ENCODE measurements at places on chromosomes 12 and 14. TPM values are rescaled to one million over a fixed set of nuclear protein-coding genes. Genes with fewer than 3 reads are reported as not detected.

DNA sequence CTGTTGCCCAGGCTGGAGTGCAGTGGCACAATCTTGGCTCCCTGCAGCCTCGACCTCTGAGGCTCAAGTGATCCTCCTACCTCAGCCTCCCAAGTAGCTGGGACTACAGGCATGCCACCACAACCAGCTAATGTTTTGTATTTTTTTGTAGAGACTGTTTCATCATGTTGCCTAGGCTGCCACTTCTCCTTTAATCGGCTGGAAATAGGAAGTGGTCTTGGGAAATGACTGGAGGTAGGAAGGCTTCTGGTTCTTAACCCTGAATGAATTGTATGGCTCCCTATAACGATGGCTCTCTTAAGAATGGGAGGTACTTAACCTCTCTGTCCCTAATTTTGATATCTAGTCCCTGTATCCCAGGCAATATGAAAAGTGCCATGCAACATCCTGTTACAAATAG lies 113.9 kb upstream of the USP15 start:
- no peak for DNase-seq

GRCh38 chr14:99677231-99678140 lies 6.6 kb upstream of the CYP46A1 start:
- no peak for DNase-seq

DNA sequence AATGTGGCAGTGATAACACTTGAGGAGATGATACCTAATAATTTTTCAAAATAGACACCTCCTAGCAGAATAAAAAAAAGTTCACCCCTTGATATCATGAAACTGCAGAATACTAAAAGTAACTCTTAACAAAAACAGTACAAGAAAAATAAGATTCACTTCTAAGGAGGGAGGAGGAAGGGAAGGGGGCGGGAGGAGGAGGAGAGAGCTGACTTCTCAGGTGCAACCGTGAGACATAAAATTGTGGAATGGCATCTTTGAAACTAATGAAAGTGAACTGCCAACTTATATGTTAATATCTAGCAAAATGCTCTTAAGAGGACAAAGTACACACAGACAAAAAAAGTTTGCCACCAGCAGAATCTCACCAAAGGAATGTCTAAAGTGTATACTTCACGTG lies 115.8 kb downstream of the SCFD1 start:
- DNase-seq = no peak

DNA sequence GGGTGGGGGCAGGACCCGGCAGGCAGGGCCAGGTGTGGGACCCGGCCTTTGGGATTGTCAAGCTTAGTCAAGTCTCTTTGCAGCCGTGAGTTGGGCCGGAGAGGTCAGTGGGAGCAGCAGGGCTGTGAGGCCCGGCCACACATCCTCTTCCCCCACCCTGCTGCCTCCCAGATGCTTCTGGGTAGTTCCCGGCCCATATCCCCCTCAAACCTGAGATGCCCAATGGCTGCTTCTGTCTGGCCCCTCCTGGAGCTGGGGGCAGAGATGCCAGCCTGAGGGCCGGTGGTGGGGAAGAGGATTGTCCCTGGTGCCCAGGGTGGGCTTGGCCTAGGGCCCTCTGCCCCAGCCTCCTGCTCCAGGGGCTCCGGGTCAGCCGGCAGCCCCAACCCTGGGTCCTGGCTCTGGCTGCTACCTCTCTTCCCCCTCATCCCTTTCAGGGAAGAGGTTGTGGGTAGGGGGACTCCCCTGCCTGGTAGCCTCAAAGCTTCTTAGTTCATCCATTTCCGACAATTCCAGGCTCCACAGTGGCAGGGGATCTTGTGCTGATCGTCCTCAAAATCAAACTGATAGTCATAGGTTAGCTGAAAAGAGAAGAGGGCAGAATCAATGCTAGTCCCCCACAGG lies 2.8 kb upstream of the PRKAG1 start:
- DNase-seq = no peak

DNA sequence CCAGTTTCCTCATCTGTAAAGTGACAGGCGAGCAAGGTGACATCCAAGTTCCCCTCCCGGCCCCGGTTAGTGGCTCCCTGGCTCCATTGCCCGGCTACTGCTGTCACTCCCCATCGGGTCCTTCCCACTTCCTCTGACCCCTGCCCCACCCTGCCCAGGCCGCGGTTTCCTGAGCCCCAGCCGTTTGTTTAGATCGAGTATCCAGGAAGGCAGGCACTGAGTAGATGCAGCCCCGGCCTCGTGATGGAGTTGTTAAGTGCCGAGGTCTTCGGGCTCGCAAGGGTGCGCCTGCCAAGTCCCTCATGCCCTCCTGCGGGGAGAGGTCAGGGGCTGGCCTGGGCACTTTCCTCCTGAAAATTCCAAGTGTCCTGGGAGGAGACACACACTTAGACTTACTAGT lies 55.4 kb downstream of the TEAD4 start:
- no peak for DNase-seq

DNA sequence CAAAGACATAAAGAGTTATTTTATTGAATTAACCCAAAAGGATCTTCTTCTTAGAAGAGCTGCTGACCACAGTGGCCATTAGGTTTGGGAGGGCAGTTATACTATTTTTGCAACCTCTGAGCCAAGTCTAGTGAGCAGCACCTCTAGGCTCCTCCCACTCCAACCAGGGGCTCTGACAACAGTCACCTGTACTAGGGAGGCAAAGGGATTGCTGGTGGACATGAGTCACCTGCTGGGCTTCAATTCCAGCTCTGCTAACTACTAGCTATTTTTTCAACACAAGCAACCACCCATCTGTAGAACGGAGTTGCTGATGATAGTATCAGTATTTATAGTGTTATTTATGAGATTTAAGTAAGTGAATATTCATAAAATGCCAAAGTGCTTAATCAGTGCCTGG lies 166.0 kb downstream of the KLHL28 start:
- no peak for DNase-seq

DNA sequence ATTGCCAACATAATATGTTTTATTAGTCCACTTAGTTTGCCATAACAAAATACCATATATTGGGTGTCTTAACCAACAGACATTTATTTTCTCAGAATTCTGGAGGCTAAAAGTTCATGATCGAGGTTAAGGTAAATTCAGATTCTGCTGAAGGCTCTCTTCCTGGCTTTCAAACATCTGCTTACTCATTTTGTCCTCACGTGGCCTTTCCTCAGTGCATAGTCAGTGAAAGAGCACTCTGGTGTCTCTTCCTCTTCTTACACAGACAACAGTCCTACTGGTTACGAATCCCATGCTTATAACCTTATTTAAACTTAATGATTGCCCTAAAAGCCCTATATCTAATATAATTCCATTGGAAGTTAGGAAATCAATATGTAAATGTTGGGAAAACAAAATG lies 479.7 kb downstream of the FSCB start:
- no peak for DNase-seq

GRCh38 chr12:66627270-66627987 lies 51.4 kb downstream of the GRIP1 start:
- DNase-seq = no peak

GRCh38 chr14:75342762-75343599 lies 64.4 kb downstream of the FOS start:
- no peak for DNase-seq

- no peak for DNase-seq
Observed at GRCh38 chr12:57726151-57726883, 12.2 kb downstream of the AGAP2 start.

DNA sequence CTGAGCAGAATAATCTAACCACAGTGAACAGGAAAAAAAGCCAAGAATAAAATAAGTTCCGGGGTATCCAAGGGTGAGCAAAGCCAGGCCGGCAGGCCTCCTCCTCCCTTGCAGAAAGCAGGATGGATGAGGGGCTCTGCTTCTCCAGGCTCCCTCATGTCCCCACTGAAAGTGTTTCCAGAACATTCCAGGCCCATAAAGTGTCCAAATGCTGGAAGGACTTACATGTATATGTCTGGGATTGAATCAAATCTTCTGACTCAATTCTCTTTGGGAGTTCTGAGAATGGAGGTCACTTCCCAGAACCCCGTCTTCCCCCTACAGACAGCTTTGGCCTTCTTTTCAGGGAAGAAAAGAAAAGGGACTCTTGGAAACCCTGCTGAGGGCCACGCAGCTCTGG lies 25.0 kb upstream of the BDKRB1 start:
- peak; percentile 49 for DNase-seq

DNA sequence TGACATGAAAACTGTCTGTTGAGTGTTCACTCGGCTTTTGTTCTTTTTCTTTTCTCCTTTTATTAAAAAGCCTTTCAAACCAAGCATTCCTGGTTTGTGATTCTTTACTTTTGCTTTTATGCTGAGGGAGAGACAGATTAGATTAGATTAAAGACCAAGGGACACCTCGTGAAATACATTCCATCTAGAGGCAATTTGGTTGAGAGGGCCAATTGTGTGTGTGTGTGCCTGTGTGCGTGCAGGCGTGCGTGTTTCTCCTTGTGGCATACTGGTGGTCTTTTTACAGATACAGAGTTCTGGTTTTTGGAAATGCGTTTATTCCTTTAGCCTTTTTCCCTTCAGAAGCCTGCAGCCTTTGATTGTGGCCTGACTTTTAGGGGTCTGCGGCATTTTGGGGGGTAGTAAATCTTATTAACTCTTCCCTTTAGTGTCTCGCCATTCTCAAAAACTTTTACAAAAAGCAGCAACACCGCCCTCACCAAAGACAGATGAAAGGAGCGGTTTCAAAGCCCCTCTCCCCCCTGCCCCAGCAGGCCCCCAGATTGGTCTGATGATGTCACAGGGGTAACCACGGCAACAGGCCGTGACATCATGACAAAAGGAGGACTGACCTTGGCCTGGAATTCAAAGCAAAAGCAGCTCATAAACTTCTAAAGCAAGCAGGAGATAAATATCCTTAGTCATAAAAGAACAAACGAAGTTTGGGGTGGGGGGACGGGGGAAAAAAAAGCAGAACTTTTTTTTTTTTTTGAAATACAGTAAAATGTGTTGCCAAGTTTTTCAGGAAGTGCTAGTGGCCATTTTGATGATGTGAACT lies 84.1 kb upstream of the TBX3 start:
- no peak for DNase-seq

DNA sequence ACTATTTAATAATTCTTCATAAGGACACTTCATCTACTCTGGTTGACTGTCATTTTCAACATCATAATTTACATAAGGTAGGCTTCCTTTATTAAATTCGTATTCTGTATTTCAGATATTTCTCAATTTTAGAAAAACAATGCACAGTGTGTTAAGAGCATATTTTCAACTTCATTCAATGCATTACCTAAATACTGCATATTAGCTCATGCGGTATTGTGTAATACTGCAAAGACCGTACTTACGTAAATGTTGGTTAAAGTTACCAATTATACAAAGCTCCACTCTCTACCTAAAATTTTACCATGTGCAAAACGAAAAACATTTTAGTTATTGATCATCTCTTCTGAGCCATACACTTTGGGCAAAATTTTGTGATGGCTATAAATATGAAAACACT lies 62.8 kb downstream of the EXOC5 start:
- no peak for DNase-seq

GRCh38 chr12:113796852-113797534 lies 169.1 kb downstream of the RBM19 start:
- no peak for DNase-seq

DNA sequence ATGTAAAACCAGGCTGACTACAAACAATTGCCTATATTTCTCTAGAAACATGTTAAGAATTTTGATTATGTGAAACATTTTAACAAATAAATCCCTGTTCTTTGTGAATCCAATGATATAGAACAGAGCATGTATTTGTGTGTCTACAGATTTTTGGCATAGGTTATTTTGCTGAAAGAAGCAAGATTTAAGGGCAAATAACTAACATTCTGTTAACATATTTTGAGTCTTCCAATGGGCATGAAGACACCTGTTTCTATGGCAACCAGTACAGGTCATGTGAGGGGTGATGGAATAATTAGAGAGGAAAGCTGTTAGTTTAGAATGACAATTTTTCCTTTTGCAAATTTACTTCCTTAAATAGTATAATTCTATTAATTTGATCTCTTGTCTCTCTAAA lies 8.8 kb downstream of the ART4 start:
- no peak for DNase-seq

The MAP1LC3B2 gene
- 4.2 TPM for polyA plus RNA-seq

The EEF1AKMT3 gene
- 9.8 TPM for polyA plus RNA-seq

The ESR2 gene
- polyA plus RNA-seq = 0.20 TPM

The ADCY4 gene
- 10.5 TPM for polyA plus RNA-seq

The INSM2 gene
- polyA plus RNA-seq = not detected

The MIP gene
- polyA plus RNA-seq = not detected

The POTEM gene
- not detected for polyA plus RNA-seq

The CCT2 gene
- polyA plus RNA-seq = 146 TPM

The GLS2 gene
- polyA plus RNA-seq = 0.73 TPM

Measured in muscle of arm (tissue), 14 donors.